ENCODE measurements at places on chromosomes 13 and 19.

- no peak for DNase-seq
Observed at GRCh38 chr19:58509731-58510083, 2.1 kb downstream of the SLC27A5 start.

- DNase-seq, result no peak
Observed at GRCh38 chr19:991174-991931, 7.2 kb downstream of the WDR18 start.

GRCh38 chr13:101390461-101390860 is 25.8 kb downstream of the NALCN start:
- no peak for DNase-seq

- no peak for DNase-seq
Observed at GRCh38 chr19:17716309-17716929, 2.9 kb upstream of the MAP1S start.

DNA sequence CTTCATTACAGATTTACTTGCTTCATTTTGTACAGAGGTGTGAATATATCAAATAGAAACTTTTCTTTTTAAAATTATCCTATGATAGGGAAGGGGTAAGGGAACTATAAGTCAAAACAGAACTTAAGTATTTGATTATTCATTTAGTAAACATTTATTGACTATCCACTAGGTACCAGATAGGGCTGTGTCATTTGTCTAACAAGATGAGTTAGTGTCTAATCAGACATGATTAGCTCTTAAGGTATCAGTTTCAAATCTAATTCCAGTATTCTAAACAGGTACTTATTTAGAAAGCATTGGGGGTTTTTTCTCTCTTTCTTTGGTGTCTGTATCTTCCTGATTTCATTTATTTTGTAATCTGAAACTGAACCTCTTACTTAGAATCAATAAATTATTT is 32.2 kb downstream of the CDADC1 start:
- DNase-seq, result no peak

DNA sequence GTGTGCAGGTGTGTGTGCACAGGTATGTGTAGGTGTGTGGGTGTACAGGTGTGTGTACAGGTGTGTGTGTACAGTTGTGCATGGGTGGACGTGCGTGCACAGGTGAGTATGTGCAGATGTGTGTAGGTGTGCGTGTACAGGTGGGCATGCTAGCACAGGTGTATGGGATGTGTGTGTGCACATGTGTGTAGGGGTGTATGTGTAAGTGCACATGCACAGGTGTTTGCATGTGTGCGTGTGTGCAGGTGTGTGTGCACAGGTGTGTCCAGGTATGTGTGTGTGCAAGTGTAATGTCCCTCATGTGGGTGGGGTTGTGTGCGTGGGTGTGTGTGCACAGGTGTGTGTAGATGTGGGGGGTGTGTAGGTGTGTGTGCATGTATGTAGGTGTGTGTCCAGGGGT is 27.5 kb upstream of the TFDP1 start:
- DNase-seq, result no peak

DNA sequence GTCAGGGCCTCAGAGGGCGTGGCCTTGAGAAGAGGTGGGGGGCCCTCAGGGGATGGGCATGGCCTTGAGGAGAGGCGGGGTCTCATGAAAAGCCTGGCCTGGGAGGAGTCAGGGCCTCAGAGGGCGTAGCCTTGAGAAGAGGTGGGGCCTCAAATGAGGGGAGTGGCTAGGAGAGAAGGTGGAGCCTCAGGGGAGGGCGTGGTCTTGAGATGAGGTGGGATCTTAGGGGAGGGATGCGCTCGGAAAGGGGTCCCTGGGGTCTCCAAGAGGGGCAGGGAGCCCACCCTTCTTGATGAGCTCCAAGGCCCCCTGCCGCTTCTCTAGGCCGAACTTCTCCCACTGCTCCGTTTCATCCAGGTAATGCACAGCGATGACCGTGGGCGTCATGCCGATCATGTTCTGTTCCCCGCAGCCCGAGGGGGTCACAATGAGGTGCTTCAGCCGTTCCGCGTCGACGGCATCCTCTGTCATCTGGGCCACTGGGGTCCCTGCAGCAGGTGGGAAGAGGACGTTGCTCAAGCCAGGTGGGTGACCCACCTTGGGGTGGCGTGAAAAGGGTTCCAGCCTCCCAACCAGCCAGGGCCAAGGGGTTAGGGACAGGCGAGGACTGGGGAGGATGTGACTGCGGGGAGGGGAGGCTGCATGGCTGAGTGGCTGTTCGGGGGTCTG is 24.3 kb upstream of the TNFSF14 start:
- no peak for DNase-seq
